Fibroblast of skin of abdomen (primary cell): ENCODE measurements at places on chromosomes 11 and 22.

DNA sequence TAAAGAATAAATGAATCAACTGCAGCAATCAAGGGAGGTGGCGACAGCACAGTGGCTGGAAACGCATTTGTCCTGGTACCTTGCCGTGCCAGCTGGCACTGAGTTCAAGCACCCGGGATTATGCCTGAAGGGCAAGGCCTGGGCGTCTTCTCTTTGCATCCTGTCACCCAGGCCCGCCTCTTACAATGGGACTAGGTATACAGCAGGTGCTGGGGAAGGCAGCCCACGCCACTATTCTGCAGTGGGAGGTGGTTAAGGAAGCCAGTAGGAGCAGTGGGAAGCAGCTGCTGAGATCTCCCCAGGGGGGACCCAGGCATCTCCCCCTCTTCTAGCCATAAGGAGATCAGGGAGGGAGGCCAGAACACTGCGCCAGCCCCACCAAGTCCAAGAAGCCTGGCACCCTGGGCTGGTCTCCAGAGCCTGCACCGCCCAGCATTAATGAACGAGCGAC, 15.3 kb upstream of the BAIAP2L2 start:
- no peak for DNase-seq

- peak; percentile 16 for DNase-seq
Measured at GRCh38 chr11:64268893-64269539, 15.4 kb downstream of the BAD start.

- DNase-seq = no peak
Measured at GRCh38 chr11:35721651-35722282, 59.2 kb downstream of the TRIM44 start.

- DNase-seq = no peak
Measured at GRCh38 chr11:4482445-4482844, at the start of gene OR52K1. Gene OR52K1, plus strand, starts transcription at chr11:4482646. Its CDS starts 6,255 bp downstream, at chr11:4488901.

DNA sequence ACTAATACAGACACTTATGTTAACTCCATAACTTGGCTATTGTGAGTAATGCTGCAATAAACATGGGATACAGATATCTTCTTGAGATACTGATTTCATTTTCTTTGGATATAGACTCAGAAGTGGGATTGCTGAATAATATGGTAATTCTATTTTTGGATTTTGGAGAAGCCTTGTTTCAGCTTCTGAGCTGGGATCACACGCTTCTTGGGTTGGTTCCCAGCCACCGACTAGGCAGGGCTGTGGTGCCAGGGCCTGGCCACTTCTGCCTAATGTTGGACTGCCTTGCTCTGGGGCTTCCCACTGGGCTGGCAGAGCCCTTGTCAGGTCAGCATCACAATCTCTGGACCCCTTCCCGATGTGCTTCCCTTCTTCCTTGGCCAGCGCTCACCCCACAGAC, 14.0 kb upstream of the MCHR1 start:
- peak; percentile 43 for DNase-seq

GRCh38 chr11:32317643-32318042, 117.7 kb downstream of the WT1 start:
- no peak for DNase-seq

GRCh38 chr11:104668797-104669463, 229.3 kb downstream of the CASP12 start:
- peak; percentile 85 for DNase-seq

DNA sequence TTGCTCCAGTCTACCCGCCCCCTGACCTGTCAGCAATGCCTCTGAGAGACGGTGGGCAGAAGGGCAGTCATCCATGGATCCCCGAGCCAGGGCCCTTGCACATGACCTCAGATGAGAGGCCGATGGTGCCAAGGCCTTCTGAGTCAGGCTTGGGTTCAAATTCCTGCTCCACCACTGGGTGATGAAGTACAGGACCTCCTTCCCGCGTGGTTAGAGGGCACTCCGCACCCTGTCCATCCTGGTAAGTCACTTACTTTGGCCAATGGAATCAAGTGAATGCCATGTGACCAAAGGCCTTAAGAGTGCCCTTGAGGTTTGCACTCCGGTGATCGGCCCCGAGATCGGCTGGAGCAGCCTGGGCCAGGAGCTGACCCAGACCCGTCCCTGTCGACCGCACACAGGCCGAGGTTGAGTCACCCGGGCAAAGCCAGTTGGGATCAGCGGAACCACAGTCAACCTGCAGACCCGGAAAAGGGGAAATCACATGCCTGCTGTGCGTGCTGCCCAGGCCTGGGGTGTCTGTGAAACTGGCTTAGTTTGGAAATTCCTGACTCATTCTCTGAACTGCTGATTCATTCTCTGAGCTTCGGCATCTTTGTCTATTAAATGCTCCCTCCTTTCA, 48.9 kb downstream of the RTL6 start:
- DNase-seq = peak; percentile 82

DNA sequence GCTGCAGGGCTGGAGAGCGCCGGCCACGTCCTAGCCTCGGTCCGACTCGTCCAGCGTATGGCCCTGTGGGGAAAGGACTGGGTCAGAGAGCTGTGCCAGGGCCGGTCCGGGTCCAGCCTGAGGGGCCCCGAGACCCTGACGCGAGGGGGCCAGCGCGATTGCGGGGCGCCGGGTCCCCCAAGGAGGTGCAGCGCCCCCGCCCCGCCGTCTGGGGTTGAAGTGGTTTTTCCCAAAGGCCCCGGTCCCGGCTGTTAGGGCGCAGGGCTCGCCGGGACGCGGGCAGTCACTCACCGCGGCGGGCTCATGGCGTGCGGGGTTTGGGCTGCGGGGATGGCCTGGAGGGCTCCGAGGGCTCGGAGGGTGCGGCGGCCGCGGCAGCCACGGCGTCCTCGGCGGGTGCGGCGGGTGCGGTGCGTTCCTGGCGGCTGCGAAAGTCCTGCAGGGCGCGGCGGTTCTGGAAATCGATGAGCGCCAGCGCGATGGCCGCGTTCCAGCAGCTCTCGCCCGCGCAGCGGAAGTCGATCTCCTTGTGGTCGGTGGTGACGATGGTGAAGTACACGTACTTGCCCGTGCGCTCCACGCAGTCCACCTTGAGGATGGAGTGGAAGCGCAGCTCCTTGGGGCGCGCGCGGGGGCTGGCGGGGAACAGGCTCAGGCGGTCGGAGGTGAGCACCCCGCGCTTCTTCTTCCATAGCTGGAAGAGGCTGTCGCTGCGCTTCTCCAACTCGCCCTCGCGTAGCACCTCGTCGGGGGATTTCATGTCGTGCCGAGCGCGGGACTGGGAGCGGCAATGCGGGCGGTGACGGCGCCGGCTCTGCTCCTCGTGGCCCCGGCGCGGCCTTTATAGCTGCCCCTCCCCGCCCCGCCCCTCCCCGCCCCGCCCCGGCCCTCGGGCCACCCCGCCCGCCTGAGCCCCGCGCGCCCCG, at the start of gene PHLDA2:
Gene PHLDA2 (minus strand): TSS at position 816 of the 926 bp plus-strand sequence. CDS start 56 bp downstream, at position 760.
- peak; percentile 73 for DNase-seq

DNA sequence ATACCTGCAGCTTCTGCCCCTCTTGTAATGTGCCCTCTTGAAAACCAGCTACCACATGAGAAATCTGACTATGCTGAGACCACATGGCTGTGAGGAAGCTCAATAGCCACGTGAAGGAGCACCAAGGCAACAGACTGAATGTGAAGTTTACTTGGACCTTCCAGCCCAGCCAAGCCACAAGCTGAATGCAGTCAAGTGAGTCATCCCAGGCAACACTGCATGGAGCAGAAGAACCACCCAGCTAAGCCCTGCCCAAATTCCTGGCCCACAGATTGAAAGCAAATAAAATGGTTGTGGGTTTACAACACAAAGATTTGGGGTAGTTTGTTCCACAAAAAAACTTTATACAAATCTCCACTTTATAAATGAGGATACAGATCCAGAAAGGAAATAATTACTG, 114.5 kb downstream of the TIMP3 start:
- DNase-seq = no peak
